ENCODE measurements at places on chromosomes 7 and 10.

DNA sequence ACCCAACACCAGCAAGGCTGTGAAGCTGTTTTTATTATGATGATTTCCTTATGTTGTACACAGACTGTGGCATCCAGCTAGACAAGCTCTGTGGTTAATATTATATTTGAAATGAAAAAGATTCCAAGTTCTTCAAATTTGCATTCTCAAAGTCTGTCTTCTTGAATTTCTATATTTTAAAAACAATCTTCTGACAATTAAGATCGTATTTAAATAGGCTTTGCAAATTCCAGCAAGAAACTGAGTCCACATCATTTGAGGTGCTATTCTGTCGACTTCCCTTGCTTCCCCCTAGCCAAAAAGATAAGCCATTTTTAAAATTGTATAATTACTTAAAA is 73.1 kb upstream of the TOMM7 start:
- no peak for DNase-seq

DNA sequence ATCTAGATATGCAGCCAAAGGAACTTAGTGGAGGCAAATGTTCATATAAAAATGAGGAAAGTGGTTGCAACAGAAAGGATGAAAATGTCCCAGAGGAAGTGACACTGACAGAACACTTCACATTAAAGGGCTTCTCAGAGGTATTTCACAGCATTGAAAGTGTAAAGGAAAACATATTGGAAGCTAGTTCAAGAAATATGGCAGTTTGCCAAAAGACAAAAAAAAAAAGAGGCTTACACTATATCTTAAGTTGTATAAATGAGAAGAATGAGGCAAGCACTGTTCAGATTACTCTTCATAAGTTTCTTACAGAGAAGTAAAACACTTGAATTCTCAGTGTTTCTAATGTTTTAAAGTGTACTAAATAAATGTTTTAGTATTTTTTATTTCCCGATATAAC is 20.1 kb downstream of the RUNDC3B start:
- no peak for DNase-seq

- DNase-seq = no peak
These were observed 644.4 kb downstream of the GRM8 start for GRCh38 chr7:126608339-126608776.

GRCh38 chr7:54556121-54556520 is 13.9 kb downstream of the VSTM2A start:
- DNase-seq = no peak

DNA sequence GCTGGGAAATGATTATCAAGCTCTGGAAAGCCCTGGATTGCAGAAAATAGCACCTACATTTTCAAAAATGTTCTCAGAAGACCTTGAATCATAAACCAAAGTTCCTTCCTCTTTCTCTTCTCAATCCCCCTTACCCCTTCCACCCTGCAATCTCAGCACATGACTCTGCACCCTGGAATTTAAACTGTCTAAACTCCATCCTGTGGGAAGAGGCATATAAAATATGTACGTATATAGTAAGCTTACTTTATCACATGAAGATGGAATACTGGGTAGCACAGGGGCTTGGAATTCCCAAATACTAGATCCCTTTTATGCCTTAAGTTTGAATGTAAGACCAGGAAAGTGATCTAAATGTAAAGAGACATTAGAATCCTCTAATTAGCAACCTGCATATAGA is 7.7 kb downstream of the AGMO start:
- no peak for DNase-seq

- DNase-seq = no peak
These were observed 236.3 kb upstream of the ANKRD30A start for GRCh38 chr10:36888925-36889573.

DNA sequence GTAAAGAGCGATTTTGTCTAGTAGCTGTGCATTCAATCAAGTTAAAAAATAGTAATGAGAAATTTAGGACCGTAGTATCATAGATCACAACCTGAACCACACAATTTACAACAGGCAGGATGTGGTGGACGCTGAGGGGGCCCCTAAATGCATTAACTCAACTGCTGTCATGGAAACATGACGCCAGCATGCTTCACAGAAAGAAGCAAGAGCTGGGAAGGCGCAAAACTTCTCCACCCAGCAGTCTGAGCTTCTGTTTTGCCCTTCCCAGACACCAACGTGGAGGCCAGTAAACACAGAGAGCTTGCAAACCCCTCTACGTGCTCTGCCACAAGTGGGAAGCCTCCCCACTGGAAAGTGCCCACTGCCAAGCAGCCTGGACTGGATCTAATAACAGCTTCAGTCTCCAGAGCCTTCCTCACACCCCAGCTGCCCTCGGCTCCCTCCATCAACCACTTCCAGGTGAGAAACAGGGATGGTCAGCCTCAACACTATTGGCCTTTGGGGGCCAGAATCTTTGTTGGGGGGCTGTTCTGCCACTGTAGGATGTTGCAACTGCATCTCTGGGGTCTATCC is 151.8 kb downstream of the SFMBT2 start:
- no peak for DNase-seq

GRCh38 chr10:76463111-76463510 is 1031.7 kb downstream of the LRMDA start:
- DNase-seq = no peak

DNA sequence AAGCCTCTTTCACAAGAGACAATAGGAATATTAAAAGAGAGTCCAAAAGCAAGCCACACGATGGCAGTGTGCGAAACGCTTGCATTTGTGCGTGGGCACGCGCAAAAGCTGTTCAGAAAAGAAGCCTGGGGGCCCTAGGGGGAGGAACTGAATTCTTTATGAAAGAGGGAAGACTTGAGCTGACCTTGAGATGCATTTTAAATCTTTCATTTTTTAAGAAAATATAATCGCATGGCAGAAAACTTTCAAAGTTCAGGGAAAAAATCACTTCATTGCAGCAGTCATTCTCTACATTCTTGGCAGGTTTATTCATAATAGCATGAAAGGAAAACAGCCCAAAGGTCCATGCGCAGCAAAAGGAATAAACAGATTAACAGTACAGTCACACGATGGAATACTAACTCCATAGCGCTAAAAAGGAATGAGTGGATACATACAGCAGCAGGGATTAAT is 206.5 kb upstream of the PRKCQ start:
- DNase-seq = no peak

GRCh38 chr10:111916011-111916410 is 267.6 kb downstream of the GPAM start:
- no peak for DNase-seq

DNA sequence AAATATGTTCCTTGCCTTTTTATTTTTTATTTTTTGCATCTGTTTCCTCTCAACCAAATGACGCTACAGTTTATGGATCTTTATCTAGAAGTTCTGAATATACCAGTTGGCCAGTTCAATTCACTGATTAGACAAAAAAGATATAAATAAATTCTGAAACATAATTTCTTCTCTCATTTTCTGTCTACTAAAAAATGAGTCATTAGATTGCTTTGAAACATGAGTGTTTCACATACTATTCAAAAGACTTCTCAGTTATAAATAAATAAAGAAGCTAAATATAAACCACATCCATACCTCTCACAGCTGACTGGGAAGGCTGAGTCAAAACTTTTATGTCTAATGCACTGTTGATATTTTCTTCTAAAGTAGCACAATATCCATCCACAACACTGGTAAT is 97.6 kb upstream of the GPR22 start:
- DNase-seq = no peak

GRCh38 chr7:52500841-52501240 is 534.6 kb upstream of the POM121L12 start:
- DNase-seq = no peak

DNA sequence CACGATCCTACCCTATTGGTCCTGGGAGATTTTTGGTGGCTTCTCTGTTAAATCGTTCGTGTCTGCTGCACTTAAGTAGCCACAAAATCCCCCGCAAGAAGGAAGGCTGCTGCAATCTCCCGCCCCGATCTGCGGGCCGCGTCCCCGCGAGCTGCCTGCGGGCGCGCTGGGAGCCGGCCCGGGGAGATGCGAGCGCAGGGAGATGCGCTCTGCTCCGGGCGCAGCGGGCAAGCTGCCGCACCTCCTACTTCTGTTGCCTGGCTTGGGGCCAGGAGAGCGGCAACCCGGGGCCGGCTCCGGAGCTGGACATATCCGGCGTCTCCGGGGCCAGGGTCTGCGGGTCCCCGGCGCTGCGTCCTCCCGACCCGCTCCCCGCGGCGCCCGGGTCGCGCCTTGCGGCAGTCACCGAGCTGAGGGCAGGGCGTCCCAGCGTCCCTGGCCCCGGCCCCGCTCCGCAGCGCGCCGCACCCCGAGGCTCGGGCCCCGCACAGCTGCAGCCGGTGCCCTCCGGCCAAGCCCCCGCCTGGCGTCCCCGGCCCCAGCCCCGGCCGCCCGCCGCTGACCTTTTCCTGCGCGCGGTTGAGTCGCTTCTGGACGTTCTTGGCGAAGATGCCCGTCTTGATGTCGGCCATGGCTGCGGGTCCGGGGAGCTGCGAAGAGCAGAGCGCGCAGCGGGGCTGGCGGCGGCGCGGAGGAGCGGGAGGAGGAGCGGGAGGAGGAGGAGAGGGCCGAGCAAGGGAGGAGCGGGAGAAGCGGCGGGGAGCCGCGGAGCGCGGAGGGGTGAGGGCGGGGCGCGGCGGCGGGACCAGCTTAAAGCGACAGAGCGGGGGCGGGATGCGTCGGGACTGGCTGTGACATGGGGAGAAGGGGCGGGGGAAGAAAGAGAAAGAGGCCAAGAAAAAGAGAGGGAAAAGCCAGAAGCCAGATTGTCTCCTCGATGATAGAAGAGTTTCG is at the start of gene AMPH:
AMPH (minus strand) TSS at position 654 of the 954 bp plus-strand sequence; CDS start at position 632, 22 bp downstream.
- DNase-seq = no peak

- no peak for DNase-seq
These were observed 64.9 kb downstream of the ZNF92 start for GRCh38 chr7:65438598-65438997.

DNA sequence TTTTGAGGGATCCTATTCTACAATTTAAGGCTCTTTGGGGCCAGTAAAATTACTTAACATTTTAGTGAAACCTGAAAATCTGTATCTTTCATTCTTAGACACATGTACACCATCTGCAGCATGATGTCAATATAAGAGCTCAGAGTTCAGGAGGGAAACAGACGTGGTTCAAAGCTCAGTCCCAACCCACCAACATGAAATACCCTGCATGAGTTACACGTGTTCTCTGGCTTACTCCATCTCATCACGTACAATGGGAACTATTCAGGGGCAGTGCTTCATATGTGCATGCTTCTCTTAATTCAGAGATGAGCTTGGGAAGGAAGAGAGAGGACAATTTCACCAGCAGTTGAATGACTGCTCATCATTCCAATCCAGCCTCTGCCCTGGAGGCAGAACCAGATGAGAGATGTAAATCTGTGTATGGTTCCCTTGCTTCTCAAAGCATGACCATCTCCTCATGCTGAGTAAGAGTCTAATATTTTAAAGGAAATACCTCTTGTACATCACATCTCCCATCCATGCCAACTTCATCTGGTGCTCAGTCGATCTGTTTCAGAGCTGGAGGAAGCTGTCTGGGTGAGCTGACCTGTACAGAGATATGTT is 29.0 kb upstream of the ADAM12 start:
- no peak for DNase-seq

GRCh38 chr10:43106256-43107091 is 29.6 kb downstream of the RET start:
- no peak for DNase-seq

DNA sequence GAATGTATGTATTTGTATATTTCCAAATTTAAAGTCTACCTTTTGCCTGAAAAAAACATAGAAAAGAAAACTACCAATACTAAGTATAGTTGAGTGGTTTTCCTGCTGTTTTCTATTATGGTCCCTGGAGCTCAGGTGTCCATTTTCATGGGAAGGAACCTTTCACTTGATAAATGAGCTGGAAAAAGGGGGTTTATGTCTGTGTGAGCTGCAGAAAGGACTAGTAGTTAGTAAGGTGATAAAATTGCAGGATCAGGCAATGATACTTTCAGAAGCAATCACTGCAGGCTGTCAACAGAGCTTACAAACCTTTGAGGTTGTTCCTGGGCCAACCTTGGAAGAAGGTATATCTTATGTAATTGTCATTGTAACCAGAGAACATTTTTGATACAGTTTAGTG is 48.0 kb downstream of the ST7 start:
- DNase-seq = no peak

- no peak for DNase-seq
These were observed 365.5 kb upstream of the PFKP start for GRCh38 chr10:2701802-2702201.

DNA sequence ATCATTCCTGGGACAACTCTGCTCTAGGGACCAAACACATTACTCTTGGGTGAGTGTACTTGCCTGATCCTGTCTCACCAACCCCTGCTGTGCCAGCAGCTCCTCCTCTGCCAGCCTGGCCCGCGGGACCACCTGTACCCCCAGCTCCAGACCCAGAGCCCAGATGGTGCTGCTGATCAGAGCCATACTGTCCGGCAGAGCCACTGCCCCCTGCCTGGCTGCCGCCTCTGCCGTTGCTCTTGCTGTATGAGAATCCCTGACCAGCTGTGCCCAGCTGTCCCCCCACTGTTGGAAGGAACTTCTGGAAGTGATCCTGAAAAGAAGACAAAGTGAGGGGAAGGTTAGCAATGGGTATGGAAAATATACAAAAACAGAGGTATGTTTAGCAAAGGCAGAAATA is 6.9 kb downstream of the MYOZ1 start:
- no peak for DNase-seq

DNA sequence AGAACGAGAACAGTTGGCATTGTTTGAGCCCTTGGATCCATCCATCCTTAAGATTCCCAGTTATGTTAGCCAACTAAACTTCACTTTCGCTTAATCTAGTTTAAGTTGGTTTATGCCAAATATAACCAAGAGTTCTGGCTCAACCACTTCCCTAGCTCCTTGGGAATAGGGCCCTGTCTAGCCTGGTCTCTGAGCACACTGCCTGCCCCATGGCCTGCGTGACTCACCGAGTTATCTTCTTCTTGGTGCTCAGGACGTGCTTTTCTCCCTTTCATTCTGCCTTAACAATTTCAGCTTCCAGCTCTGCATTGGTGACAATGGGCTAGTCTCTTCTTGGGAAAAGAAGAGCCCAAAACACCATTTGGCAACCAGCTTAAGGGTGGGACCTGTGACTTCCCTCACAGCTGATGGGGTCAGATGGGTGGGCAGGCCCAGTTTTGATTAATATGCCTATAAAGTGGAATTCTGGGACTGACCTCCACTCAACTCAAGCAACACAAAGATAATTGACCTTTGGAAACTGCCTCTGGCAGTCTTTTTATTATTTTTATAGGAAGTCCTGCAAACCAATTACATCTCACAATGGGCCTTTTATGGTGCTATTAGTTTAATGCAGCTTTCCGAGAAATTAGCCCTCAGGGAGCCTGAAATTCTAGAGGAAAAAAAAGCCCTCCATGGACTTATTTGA is 126.4 kb downstream of the CFAP58 start:
- DNase-seq = no peak

GRCh38 chr7:30713392-30713791 is 31.1 kb upstream of the CRHR2 start:
- no peak for DNase-seq

DNA sequence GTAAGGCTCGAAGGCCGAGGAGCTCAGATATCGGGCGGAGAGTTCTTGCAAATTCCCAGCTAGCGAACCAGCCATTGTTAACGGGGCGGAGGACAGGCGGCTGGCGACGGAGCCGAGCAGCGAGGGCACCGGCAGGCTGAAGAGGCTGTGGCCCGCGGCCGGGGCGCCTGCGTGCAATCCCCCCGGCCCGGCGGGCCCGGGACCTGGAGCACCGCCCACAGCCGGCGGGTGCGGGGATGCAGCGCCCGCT is 4.1 kb downstream of the VAX1 start:
- DNase-seq = no peak
